BJ (cell line): ENCODE measurements at places on chromosomes 11 and 22.

- no peak for DNase-seq
Measured at GRCh38 chr22:19498154-19498865, 18.6 kb downstream of the CDC45 start.

- DNase-seq: peak; percentile 19
Measured at GRCh38 chr22:21567456-21568346, at the start of gene UBE2L3. UBE2L3 (plus strand) TSS chr22:21567714; CDS start chr22:21567745, 31 bp downstream.

DNA sequence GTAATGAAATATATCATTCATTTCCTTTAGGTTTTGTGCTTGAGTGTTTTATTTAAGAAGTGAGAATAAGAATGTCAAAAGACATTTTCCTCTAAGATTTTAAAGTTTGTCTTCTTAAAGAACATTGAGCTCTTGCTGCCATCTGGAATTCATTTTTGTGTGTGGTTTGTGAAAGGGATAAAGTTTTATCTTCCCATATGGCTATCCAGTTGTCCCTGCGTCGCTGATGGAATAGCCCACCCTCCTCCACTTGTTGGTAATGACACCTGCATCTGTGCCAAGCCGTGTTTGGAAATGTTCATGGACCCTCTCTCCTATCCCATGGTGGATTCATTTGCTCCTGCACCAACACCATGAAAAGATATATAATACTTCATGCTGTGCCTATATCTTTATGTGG, 901.5 kb downstream of the BRD1 start:
- no peak for DNase-seq

- no peak for DNase-seq
Measured at GRCh38 chr22:50153756-50154140, 16.8 kb upstream of the PANX2 start.

- no peak for DNase-seq
Measured at GRCh38 chr11:62344210-62344609, 7.0 kb downstream of the ASRGL1 start.

GRCh38 chr22:38608992-38609750, 39.2 kb upstream of the DMC1 start:
- no peak for DNase-seq

DNA sequence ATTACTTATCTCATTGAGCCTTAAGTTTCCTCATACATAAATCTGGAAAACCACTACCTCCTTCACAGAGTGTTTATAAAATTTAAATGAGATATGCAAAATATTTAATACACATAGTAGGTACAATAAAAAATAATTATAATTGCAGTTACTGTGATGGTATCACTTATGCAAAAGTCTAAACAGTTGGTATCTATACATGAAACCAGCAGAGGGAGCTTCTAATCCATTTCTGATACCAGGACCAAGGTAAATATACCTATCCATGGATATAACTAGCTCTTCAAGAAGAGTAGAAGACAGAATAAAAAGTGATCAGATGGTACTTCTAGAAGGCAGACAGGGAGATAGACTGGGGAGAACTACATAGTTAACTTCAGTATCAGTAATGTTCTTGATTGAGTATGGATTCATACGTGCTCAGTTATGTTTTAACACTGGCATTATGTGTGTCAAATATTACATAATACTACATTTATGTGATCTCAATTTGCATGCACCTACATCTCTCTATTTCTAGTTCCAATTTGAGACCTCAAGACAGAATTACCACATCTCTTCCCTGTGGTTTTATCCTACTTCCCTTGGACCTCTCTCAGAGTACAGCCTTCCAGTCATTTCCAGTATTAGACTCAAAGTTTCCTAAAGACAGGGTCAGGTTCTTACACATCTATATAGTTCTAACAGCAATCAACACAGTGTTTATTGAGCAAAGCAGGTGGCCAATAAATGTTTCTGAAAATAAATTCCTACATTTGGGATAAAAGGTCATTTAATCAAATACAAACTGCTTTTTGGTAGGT, 13.7 kb upstream of the TSG101 start:
- DNase-seq: no peak

DNA sequence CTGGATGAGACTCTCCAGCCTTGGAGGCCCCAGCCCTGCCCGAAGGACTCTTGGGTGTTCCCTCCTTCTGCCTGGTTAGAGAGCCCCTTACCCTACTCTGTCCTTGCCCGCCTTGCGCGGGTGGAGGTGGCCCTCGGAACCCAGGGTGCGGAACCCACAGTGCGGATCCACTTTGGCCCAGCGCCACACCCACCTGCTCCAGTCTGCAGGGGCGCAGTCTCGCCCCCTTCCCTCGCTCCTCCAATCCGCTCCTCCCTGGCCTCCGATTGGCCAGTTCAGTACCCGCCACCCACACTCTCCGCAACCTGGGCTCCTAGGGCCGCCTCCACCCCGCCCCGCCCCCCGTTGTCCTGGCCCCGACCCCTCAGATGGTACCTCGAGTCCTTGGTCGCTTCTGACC, 2.4 kb downstream of the CAPN1 start:
- no peak for DNase-seq

DNA sequence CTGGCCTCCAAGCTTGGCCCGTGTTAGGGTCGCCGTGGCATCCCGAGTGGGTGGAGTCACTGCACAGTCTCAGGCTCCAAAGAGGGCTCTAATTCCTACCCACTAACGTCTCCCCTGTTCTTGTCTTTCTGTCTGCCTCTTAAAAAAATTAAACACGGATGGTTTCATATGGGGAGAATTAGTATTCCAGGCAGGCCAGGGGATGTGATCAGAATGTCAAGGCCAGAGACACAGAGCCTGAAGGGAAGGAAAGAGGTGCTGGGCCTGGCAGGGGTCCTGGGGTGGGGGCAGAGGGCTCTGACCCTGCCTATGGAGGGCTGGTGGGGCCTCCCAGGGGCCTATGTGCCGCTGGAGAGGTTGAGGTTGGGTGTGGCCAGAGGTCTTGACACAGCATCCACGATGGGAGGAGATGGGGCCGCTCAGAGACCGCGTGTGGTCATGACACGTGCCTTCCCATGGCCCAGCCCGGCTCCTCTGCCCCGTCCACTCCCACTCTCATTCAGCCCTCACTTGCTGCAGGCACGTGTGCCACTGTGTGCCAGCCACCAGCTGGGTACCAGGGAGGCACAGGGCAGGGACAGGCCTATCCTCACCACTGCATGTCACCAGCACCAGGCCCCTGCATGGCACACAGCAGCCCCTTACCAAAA, 56.5 kb downstream of the FLRT1 start:
- no peak for DNase-seq

DNA sequence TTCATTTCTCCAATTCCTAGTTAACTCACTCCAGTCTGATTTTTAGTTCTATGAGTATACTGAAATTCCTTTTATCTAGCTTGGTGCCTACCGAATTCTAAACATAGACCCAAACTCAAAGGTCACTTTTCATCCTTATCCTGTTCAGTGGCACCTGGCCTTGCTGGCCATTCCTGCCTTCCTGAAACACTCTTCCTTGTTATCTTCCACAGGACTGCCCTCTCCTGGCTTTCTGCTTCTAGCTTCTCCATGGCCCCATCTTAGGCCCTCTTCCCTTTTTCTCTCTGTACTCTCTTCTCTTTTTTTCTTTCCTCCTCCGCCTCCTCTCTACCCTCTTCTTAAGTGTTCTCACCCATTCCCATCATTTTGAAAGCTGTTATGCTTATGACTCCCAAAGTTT, 87.3 kb downstream of the WNT11 start:
- DNase-seq: no peak

- DNase-seq: no peak
Measured at GRCh38 chr22:20533095-20533878, 25.9 kb downstream of the MED15 start.

GRCh38 chr11:74010306-74011300, 1.7 kb upstream of the UCP3 start:
- DNase-seq: no peak

- DNase-seq: no peak
Measured at GRCh38 chr11:129414144-129414872, 38.7 kb downstream of the BARX2 start.

- no peak for DNase-seq
Measured at GRCh38 chr11:115363426-115363825, 140.8 kb downstream of the CADM1 start.

GRCh38 chr11:93513772-93514171, 29.4 kb downstream of the SMCO4 start:
- DNase-seq: no peak

DNA sequence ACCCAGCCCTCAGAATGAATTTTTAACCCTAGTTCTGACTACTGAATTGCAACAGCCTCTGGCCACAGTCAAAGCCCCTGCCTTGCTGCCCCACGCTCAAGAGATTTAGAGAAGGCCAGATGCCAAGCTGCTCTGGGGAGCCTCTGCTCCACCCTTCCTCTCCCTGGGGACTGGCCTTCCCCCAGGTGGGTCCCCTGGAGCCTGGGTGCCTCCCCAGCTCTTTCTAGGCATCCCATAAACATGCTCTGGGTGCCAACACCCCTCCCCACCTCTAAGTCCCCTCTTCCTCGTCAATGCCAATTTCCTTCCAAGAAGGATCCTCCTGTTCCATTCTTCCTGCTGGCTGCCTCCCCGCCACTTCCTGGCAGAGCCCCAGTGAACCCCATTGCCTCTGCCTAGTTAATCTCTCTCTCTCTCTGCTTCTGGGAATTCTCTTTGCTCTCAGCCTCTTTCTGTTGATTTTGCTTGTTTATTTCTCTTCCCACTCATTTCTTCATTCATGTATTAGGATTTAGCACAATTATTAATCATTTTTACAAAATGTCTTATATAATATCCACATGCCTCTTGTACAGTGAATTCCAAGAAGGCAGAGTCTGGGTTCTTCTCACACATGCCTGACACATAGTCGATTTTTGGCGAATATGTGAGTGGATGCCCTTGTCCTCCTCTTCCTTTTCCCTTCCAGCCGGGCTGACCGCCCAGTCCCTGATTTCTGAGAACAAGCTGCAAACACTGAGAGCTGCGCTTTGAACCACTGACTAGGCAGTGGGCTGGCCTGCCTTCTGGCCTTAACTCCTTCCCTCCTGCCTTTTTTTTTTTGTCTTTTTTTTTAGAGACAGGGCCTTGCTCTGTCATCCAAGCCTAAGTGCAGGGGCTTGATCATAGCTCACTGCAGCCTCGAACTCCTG, 17.5 kb downstream of the UQCR10 start:
- DNase-seq: no peak

DNA sequence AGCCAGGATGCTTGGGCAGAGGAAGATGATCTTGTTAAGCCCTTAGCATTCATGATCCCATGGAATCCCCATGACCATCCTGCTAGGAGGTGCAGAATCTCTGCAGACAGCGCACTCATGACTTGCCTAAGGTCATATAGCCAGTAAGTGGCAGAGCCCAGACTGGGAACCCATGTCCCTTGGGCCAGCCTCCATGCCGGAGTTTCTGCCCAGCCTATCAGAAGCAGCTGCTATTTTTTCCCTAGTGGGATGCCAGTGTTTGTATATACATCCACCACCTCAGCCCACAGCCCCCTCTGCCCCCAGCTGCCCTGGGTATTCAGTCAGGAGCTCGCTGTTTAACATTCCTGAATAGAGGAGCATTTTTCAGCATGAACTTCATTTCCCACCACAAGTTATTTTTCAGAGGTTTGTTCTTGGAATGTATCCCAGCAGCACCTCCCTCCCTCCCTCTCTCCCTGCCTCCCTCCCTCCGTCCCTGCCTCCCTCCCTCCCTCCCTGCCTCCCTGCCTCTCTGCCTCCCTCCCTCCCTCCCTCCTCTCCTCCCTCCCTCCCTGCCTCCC, 34.4 kb upstream of the SUSD2 start:
- no peak for DNase-seq

GRCh38 chr11:123546515-123546914, 107.9 kb downstream of the SCN3B start:
- DNase-seq: peak; percentile 78

DNA sequence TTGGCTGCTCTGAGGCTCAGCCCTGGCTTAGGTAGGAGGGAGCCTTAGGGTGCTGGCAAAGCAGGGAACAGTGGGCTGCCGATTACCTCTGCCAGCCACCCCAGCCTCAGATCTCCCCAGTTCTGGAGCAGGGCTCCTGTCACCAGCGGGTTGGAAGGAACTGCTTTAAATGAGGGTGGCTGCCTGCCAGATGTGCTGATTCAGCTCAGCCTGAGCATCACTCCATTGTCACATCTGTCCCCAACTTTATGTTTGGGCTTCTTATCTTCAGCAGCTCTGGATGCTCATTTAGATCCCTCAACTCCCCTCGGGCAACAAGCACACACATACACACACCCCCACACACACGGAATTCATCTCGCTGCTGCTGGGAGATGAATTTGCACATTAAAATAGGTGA, 16.9 kb upstream of the ANKK1 start:
- DNase-seq: no peak

DNA sequence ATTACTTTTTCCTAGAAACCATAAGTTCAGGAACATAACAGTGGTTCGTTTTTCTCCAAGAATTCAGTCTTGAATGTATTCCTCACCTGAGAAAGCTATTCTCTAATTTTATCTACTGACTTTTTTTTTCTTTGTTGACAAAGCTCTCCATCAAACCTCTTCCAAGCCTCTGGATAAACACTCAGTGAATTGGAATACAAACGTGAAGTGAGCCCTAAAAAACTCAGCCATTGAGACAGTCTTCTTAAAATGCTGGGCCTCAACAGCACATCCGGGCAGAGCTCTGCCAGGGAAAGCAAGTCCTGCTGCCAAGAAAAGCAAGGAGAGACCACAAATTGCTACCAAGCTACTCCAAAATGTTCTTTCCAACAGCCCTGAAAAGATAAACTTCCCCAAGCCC, 7.7 kb upstream of the SLC1A2 start:
- DNase-seq: peak; percentile 17

DNA sequence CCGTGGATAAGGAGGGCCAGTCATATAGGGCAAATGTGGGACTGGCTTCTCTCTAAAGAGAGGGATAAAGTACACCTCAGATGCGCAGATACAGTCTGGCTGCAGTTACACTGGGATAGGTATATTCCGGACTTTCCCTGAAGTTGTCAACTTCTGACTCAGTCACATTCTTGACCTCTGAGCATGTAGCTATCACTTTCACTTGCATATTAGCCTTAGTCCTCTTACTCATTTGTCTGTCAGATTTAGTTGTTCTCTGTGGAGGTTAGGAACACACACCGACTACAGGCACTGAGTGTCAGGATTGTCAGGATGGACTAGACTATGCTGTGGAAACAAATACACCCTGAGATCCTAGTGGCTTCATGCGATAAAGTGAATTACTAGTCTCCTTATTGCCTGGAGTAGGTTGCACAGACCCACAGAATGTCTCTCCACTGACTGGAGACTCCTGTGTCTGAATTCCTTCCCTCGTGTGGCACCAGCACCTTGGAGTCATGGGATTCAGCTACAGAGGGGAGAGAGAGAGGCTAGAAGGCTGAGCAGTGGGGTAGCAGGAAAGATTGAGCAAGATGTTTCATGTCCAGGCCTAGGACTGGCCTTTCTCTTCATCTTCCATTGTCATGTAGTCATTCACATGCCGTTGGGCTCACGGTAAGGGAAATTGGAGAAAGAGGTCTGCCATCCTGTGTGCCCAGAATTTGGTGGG, 654.3 kb downstream of the NTM start:
- DNase-seq: peak; percentile 14

GRCh38 chr22:37752189-37753087, 55.3 kb upstream of the GCAT start:
- DNase-seq: peak; percentile 89

GRCh38 chr22:35114131-35114980, 48.4 kb downstream of the ISX start:
- DNase-seq: no peak
